Pancreas (tissue), 10 donors: ENCODE measurements at places on chromosomes 3 and 15. TPM values are rescaled to one million over a fixed set of nuclear protein-coding genes. Genes with fewer than 3 reads are reported as not detected.
A peak's percentile ranks its signal among the peaks of the same experiment; 100 is the strongest.

Gene SAXO2
- total RNA-seq: 1.2 TPM

Gene LACTB
- 6.4 TPM for total RNA-seq

DNA sequence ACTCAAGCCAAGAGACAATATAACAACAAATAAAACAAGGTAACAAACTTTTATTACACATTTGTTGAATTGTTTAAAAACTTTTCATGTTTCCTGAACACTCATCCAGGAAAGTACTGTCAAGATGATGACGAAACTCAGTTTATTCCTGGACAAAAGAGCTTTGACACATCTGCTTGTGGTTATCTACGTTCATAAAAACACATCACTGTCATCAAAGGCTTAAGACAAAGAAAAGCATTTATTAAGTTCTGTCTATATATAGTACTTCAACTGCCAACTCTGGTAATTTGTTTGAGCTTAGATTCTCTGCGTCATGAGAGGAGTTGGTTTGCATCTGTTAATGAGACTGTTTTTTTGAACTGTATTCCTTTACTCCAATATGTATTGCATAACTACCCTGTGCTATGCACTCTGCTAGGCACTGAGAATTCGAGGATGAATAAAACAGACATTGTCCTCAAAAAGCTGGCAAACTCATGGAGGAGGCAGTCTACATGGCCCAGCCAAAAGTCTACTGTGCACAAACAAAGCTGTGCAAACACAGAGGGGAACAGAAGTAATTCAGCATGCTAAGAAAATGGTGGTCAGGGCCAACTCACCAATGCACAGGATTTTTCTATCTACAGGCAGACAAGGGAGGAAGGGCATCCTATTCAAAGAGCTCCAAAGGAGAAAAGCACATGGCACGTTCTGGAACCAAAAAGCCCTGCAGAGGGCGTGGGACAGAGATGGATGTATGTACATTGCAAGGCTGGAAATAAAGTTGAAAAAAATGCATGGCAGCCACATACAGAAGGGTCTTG, 21.5 kb downstream of the PLD1 start:
- H3K4me1 ChIP-seq: no peaks in the 10 kb centered on the region
- no peaks in the 10 kb centered on the region for H3K36me3 ChIP-seq
- no peak for DNase-seq
- H3K27ac ChIP-seq: no peak overlapping the region
- no peak overlapping the region for H3K4me3 ChIP-seq
- H3K27me3 ChIP-seq: no peaks in the 10 kb centered on the region

DNA sequence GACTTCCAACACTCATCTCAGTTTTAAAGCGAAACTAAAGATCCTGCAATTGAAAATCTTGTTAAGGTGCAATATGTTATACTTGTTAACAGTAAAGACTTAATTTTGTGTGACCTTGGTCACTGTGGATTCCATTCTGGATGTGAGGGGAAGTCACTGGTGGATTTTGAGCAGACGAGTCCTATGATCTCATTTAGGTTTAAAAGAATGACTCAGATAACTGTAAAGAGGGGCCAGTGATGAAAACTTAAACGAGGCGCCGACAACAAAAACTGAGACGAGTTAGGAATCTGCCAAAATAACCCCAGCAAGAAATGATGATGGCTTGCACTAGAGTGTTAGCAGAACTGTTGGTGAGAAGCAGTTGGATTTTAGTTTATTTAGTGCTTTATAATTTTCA, 56.5 kb downstream of the LRRC28 start:
- no peak overlapping the region for H3K27ac ChIP-seq
- no peaks in the 10 kb centered on the region for H3K36me3 ChIP-seq

GRCh38 chr3:58173669-58174398, 36.9 kb downstream of the DNASE1L3 start:
- no peak overlapping the region for H3K4me3 ChIP-seq
- DNase-seq: peak; percentile 87
- H3K36me3 ChIP-seq: peaks cover 21% of the 10 kb centered on the region
- no peaks in the 10 kb centered on the region for H3K27me3 ChIP-seq

Gene PRKAR2A
- 17.5 TPM for total RNA-seq

- no peaks in the 10 kb centered on the region for H3K36me3 ChIP-seq
- no peak for DNase-seq
- no peaks in the 10 kb centered on the region for H3K27me3 ChIP-seq
Observed at GRCh38 chr3:163785693-163786092, 1292.6 kb downstream of the SI start.

- peaks cover 4% of the 10 kb centered on the region for H3K4me1 ChIP-seq
- H3K27ac ChIP-seq: no peak overlapping the region
- H3K36me3 ChIP-seq: no peaks in the 10 kb centered on the region
- peaks cover under 1% of the 10 kb centered on the region for H3K27me3 ChIP-seq
- H3K4me3 ChIP-seq: no peak overlapping the region
- no peak for DNase-seq
Observed at GRCh38 chr3:70076396-70076795, 76.9 kb downstream of the SAMMSON start.

DNA sequence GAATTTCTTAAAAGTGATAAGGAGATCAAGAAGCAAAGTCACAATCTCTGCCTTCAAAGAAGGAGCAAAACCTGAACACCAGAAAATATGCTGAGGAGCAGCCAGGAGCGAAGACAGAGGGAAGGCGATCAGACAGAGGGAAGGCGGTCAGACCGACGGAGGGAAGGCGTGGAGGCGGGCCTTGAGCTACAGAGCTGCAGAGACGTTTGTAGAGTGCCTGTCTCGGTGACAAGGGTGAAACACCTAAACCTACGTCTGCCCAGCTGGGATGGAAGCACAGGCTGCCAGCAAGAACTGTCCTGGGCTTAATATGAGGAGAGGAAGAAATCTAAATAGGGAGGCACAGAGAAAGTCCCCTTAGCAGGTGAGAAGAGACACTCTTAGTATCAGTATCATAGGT, 476.0 kb downstream of the OCA2 start:
- DNase-seq: no peak
- no peaks in the 10 kb centered on the region for H3K27me3 ChIP-seq
- no peaks in the 10 kb centered on the region for H3K36me3 ChIP-seq
- no peak overlapping the region for H3K4me3 ChIP-seq
- H3K27ac ChIP-seq: no peak overlapping the region

DNA sequence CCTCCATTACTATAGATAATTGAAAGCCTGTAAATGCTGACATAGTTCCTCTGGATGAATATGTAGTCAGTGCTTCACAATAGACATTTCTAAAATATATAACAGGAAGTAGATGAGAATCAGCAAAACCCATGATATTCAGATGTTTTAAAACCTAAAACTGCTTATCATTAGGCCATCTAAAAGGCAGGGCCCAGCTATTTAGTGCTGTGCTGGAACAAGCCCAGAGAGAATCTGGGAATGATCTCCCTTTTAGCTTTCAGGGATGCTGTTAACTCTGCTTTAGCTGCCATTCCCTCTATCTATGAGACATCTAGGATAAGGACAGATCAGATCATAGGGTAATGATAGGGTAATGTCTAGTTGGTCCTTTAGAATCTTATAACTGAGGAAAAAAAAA, 106.8 kb downstream of the SLMAP start:
- H3K4me1 ChIP-seq: no peaks in the 10 kb centered on the region
- H3K27me3 ChIP-seq: no peaks in the 10 kb centered on the region
- no peak overlapping the region for H3K4me3 ChIP-seq
- no peak for DNase-seq
- H3K27ac ChIP-seq: no peak overlapping the region

Gene PAK6
- total RNA-seq: 5.4 TPM

- DNase-seq: no peak
- H3K4me3 ChIP-seq: no peak overlapping the region
- no peak overlapping the region for H3K27ac ChIP-seq
- no peaks in the 10 kb centered on the region for H3K27me3 ChIP-seq
Observed at GRCh38 chr3:7787871-7788828, 713.5 kb upstream of the LMCD1 start.

DNA sequence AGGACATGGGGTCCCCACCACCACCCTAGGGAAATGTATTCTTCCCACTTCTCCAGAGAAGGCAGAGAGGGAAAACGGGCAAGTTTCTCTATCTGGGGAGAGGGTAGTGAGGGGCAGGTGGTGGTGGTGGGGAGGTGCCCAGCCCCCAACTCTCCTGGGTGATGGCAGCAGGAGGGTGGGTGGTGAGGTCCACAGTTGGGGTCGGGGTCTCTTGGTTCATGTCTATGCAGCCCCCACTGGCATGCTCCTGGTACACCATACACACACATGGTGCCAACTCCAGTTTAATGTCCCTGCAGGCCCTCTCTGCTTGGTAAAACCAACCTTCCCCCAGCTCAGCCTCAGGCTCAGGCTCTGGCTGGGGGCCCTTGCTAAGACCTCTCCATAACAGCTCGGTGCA, 254.5 kb upstream of the LYSMD4 start:
- DNase-seq: no peak
- H3K4me1 ChIP-seq: no peaks in the 10 kb centered on the region
- H3K36me3 ChIP-seq: no peaks in the 10 kb centered on the region
- no peak overlapping the region for H3K27ac ChIP-seq
- H3K4me3 ChIP-seq: no peak overlapping the region

DNA sequence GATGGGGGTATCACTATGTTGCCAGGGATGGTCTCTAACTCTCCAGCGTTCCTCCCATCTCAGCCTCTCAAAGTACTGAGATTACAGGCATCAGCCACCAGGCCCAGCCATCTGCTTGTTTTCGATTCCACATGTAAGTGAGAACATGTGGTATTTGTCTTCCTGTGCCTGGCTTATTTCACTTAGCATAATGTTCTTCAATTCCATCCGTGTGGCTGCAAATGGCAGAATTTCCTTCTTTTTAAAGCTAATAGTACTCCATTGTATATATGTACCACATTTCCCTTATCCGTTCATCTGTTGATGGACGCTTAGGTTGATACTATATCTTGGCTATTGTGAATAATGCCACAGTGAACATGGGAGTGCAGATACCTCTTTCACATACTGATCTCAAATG, 70.6 kb downstream of the ASB7 start:
- no peak for DNase-seq
- H3K27ac ChIP-seq: no peak overlapping the region
- H3K4me1 ChIP-seq: no peaks in the 10 kb centered on the region
- H3K27me3 ChIP-seq: no peaks in the 10 kb centered on the region

Gene FOXB1
- not detected for total RNA-seq

DNA sequence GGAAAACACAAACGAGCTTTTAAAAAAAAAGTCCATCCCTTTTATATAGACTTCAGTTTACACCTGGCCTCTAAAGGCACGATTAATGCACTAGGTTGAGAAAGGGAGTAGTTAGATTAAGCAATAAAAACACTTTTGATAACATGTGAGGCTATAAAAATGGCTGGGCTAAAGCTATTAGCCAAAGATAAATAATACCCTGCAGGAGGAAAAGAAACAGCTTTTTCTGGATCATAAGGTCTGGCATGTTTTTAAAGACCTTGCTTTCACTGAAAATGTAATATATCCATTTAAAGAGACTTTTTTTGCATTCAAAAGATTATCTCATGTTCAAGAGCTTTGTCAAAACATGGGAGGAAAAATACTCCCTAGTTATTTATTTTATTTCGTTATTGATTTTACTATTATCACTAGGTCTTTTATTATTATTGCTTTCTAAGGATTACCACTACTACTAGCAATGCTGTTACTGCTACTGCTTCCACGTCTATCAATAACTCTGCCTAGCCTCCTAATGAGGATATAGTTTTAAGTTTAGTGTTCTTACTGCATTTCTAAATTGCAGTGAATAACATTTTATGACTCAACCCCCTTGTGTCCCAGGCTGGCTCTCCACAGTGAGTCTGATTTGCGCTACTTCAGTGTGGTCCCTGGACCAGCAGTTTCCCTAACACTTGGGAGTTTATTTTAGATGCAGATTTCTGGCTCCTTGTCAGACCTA, 93.4 kb downstream of the THRB start:
- H3K4me1 ChIP-seq: peaks cover 24% of the 10 kb centered on the region
- H3K27me3 ChIP-seq: no peaks in the 10 kb centered on the region
- no peak overlapping the region for H3K4me3 ChIP-seq
- DNase-seq: no peak
- H3K36me3 ChIP-seq: no peaks in the 10 kb centered on the region
